Activated naive CD8-positive, alpha-beta T cell treated with anti-CD3 and anti-CD28 coated beads for 36 hours (primary cell): ENCODE measurements at places on chromosomes 4 and X.

DNA sequence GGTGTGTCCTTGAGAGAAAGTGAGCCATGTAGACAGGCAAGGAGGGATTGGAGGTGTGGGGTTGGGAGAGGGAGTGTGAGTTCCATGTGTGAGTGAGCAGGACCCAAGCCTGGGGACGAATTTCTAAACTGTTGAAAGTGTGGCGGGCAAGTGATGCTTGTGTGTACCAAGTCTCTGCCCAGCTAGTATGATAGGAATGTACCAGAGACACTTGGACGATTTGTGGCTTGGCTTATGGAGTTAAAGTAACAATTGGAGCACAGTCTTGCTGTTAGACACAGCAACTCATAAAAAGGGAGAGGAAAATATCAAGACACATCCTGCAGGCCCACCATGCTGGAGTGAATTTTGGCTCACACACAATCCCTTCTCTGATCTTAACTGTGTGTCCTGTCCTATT, 8.5 kb downstream of the PTTG2 start:
- H3K36me3 ChIP-seq = peaks cover 11% of the 10 kb centered on the region
- no peak overlapping the region for H3K4me3 ChIP-seq
- H3K4me1 ChIP-seq = peaks cover 29% of the 10 kb centered on the region
- DNase-seq = no peak

GRCh38 chrX:39327255-39327654, 526.0 kb downstream of the MID1IP1 start:
- peak; percentile 26 for DNase-seq
- peak overlapping the region; percentile 94 for H3K27ac ChIP-seq
- H3K36me3 ChIP-seq = peaks cover 59% of the 10 kb centered on the region
- no peaks in the 10 kb centered on the region for H3K27me3 ChIP-seq

GRCh38 chr4:78722878-78723277, 53.3 kb upstream of the BMP2K start:
- DNase-seq = no peak
- H3K27ac ChIP-seq = no peak overlapping the region
- no peaks in the 10 kb centered on the region for H3K27me3 ChIP-seq

GRCh38 chr4:172168888-172169287, 355.7 kb downstream of the GALNTL6 start:
- DNase-seq = no peak
- H3K4me1 ChIP-seq = no peaks in the 10 kb centered on the region
- H3K27ac ChIP-seq = no peak overlapping the region

DNA sequence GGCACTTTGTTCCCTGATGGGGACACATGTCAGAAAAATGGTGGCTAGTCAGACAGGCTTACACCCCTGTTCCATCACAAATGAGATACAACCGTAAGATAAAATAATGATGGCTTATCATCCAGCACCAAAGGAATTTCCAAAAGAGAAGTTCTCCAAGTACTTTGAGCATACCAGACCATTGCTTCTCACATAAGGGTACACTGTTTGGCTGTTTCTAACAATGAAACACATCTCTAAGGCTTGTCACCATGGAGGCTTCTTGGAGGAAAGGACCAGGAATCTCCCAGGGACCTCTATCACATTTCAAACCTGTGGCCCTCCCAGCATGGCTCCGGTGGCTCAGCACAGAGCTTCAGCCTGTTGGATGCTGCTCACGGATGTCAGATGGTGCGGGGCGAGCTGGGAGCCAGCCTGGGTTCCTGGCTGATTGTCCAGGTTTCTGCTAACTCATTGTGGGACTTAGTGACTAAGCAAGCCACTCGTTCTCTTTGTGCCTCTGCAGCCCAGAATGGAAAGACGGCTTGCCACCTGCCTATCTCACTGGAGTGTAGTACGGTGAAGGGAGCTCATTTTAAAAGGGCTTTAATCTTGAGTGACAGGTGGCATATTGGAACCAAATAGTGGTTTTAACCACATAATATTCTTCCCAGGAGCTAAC, 54.5 kb downstream of the FHDC1 start:
- H3K27me3 ChIP-seq = no peaks in the 10 kb centered on the region
- DNase-seq = no peak
- H3K27ac ChIP-seq = no peak overlapping the region
- no peaks in the 10 kb centered on the region for H3K4me1 ChIP-seq
- H3K4me3 ChIP-seq = no peak overlapping the region

DNA sequence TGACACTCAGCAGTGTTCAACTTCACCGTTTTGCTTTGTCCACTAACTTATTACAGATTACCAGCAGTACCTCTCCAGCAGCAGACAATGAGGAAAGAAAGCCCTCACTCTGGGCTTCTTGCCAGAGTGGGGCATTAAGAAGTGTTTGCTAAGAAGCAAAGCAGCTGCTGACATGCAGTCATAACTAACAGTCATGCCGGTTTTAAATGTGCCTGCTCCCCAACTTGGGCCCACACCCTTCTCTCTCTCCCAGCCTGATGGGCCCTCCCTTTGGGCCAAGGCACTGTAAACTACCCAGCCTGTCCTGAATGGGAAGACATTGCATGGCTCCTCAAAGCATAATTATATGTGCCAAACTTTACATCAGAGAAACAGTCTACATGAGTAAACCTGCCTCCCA, 54.6 kb upstream of the HHIP start:
- no peak overlapping the region for H3K27ac ChIP-seq
- H3K4me1 ChIP-seq = no peaks in the 10 kb centered on the region
- no peak overlapping the region for H3K4me3 ChIP-seq

DNA sequence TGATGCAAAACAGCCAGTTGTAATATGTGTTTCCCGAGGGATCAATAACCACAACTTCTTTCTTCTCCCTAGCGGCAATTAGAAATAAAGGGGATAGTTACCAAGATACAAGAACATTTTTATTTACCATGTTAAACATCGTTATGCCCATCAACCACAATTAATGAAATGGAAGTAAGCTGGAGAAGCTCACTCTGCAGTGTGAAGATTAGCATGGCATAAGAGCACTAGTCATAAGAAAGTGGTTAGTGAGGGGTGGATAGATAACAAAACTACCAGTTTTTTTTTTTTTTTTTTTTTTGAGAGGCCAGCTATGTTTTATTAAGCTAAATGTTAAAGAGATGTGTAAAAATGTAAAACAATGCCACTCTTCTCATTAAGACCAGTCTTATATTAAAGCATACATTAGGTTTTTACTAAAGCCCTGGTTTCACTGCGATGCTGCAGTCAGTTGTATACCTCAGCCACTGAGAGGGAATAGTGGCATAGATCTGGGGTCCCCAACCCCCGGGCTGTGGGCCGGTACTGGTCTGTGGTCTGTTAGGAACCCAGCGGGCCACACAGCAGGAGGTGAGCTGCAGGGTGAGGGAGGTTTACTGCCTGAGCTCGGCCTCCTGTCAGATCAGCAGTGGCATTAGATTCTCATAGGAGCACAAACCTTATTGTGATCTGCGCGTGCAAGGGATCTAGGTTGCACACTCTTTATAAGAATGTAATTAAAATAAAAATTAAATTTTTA, 27.9 kb upstream of the NFXL1 start:
- H3K4me1 ChIP-seq = no peaks in the 10 kb centered on the region
- H3K27me3 ChIP-seq = no peaks in the 10 kb centered on the region
- no peaks in the 10 kb centered on the region for H3K36me3 ChIP-seq
- DNase-seq = no peak
- H3K4me3 ChIP-seq = no peak overlapping the region

GRCh38 chr4:121428721-121429120, 47.9 kb upstream of the QRFPR start:
- H3K36me3 ChIP-seq = no peaks in the 10 kb centered on the region
- H3K4me3 ChIP-seq = no peak overlapping the region
- H3K27ac ChIP-seq = no peak overlapping the region
- H3K27me3 ChIP-seq = peaks cover 10% of the 10 kb centered on the region
- DNase-seq = no peak
- H3K4me1 ChIP-seq = no peaks in the 10 kb centered on the region
